ENCODE measurements at places on chromosomes 5 and 9.

DNA sequence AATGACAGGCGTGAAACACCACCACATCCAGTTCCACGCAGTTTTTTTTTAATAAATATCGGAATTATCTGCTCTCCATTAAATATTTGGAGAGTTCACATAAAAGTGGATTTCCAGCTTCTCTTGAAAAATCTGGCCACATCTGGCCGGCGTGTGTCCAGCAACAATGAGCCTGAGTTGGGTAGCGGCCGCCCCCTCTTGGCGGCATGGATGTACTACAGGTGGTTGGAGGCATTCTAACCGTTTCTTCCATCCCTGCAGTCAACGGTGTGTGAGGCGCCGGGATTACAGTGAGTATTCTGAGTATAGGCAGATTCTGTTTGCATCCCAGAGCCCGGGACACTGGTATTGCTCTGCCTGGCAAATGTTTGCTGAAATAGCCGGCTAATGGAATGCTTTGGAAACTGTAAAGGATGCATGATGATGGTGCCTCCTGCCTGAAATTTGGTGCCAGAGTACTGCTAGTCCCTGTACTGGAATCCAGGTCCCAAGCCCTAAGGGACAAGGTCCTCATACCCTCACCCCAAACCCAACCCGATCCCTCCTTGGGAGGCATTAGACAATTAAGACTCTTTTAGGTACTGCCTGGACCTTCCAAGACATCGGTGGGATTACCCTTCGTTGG lies 13.6 kb upstream of the GM2A start:
- DNase-seq = peak; percentile 82

DNA sequence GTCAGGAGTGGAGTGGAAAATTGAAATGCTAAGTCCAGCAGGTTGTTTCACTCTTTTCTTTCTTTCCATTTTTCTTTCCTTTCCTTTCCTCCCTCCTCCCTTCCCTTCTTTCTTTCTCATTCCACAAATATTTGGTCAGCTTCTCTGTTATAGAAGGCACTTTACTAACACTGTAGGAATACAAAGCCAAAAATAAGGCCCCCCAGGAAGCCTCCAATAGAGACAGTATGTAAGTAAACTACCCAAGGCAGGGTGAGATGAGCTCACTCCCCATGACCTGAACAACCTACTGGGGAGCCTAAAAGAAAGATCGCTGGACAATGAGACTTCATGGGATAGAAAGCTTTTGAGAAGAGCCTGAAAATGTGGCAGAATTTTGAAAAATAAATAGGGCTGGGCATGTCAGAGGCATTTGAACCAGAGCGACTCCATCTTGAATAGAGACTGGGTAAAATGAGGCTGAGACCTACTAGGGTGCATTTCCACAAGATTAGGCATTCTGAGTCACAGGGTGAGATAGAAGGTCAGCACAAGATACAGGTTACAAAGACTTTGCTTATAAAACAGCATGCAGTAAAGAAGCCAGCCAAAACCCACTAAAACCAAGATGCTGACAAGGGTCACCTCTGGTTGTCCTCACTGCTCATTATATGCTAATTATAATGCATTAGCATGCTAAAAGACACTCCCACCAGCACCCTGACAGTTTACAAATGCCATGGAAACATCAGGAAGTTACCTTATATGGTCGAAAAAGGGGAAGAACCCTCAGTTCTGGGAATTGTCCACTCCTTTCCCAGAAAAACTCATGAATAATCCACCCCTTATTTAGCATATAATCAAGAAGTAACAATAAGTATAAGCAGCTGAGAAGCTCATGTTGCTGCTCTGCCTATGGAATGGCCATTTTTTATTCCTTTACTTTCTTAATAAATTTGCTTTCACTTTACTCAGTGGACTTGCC lies 158.9 kb upstream of the EGFLAM start:
- no peak for DNase-seq

GRCh38 chr5:1330847-1331831 lies 13.8 kb downstream of the CLPTM1L start:
- peak; percentile 0 for DNase-seq

DNA sequence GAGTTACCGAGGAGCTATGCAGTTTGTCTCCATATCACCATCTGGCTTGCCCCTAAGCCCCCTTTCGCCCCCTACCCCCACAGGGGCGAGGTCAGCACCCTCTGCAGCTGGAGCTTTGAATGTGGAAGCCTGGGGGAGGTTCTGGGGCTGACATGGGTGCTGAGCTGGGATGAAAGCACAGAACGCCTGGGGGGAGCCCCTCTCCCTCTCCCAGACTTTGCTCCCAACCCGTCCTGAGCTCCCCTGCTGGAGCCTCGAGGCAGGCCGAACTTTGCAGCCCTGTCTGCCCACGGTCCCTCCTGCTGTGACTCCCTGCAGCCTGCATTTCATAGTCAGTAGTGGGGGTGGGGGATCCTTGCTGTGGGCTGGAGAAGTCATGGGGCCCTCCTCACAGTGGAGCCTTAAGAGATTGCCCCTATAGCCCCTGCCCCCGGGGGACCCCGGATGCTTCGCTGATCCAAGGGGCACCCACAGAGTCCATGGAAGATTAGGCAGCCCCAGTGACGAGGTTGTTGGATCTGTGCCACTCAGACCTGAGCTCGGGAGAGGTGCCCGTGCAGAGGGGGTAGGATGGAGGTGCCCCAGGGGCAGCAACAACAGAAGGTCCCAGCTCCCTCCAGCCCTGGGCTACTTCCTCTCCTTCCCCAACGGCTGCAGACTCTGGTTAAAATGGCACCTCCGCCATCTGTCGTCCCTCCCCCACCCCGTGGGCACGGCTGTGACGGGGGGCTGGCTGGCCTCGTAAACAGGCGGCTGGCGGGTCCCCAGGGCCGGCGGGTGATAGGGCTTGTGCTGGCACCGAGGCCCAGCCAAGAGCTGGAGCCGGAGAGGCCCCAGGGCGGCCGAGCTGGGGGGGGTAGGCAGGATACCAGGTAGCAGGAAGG lies 162.0 kb downstream of the C9orf50 start:
- peak; percentile 57 for DNase-seq

- DNase-seq = peak; percentile 74
These were observed 89.2 kb downstream of the SEMA4D start for GRCh38 chr9:89408628-89409101.

DNA sequence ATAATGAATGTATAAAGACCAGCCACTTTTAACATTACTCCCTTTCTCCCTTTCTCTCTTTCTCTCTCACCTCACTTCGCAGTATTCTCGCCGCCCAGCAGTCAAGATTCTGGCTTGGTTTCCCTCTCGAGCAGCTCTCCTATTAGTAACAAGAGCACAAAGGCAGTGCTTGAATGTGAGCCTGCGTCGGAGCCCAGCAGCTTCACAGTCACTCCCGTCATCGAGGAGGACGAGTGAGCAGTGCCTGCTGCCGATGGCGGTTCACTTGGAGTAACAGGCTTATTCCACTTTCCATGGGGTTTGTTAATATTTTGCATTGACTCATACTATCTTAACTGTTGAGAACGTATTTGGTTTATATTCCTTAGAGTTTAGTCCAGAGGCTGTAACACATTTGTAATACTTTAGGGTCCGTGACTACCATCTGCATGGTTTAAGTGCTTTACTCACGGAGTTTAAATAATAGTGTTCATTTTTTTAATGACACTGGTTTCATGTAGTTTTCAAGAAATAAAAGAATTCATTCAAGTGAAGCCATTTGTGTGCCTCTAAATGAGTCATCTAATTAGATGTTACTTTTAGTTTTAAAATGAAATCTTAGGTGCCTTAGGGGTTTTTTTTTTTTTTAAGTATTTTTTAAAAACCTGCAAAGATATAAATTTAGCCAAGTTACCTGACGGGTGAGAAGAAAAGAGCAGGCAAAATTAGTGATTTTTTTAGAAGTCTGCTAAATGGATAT lies 8.4 kb upstream of the DMRT3 start:
- DNase-seq = peak; percentile 12

DNA sequence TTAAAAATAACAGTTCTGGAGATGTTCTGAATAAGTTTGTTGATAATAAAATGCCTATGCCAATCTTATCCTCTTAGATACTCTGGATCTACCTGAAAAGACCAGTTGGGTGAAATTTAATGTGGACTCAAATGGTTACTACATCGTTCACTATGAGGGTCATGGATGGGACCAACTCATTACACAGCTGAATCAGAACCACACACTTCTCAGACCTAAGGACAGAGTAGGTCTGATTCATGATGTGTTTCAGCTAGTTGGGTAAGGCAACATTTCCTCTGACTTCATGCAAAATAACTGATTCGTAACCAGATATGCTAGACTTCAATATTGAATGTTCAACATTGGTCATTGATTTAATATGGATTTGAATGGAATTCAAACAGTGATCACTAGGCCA lies 27.0 kb downstream of the ERAP2 start:
- DNase-seq = no peak

DNA sequence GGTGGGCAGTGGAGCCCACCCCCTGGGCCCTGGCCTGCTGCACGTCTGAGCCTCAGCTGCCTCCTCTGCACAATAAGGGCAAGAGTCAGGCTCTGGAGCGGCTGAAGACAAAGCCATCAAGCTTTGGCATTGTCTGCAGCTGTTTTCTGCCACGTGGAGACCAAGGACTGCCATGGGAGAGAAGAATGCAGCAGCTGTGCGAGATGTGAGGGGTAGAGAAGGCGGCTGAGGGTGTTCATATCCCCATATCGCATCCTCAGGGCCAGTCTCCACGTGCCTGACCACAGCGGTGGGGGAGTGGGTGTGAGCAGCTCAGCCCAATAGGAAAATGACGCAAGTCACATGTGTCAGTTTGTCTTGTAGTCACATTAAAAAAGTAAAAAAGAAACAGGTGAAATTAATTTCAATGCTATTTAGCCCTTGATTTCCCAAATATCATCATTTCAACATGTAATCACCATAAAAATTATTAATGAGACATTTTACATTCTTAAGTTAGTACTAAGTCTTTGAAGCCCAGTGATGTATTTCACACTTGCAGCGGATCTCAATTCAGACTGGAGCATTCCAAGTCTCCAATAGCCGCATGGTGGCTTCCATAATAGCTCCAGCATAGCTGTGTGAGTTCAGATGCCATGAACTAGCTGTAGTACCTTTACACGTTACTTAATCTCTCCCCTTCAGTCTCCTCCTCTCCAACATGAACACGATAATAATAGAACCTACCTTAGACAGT lies 6.6 kb downstream of the C1QTNF2 start:
- no peak for DNase-seq

DNA sequence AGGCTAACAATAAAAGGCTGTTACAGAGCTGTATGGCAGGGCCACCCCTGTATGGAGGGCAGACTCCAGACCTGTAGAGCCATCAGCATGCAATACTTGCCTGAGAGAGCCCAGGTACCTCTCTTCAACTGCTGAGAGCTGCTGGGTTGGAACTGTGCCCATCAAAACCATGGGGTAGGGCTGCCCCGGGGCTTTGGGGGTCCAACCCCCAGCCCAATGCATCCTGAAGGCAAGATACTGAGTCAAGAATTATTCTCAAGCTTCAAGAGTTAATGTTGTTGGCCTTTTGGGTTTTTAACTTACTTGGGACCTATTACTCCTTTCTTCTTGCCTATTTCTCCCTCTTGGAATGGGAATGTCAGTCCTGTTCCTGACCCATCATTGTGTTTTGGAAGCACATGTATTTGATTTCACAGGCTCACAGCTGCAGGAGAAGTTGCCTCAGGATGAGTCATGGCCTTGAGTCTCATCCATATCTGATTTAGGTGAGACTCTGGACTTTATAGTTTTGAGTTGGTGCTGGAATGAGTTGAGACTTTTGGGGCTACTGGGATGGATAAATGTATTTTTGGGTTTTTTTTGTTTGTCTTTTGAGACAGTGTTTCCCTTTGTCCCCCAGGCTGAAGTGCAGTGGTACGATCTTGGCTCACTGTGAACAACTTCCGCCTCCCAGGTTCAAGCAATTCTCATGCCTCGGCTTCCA lies 21.0 kb upstream of the CDK7 start:
- DNase-seq = no peak

DNA sequence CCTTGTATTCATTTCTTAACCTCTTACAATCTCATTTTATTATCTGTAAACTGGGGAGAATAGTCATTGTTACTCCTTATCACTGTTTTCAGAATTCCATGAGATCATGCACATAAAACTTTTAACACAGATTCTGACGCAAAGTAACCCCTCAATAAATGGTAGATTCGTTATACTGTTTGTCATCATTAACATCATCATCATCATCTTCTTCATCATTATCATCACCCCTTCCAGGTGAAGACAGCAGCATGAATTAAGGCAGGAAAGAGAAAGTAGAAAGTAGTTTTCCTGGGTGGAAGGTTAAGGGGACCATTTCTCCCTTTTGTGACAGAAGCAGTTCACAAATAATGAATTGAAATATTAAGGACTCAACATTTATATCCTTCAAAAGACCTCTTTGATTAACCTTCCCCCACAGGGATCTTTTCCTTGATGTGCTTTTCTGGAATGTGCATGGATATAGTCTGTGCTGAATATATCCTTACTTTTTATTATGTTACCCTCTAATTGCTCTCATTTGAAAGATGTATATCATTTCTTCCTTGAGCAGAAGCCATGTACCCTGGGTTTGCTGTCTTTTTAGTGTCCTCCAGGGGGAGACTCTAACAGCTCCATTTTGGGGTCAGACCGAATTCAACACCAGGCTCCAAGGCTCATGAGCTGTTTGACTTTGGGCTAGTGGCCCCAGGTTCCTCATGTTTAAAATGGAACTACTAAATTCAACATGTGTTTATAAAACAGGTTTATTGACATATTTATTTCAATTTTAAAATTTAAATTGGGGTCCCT lies 1029.9 kb upstream of the WWC1 start:
- DNase-seq = no peak

GRCh38 chr9:108978205-108978604 lies 35.1 kb downstream of the CTNNAL1 start:
- no peak for DNase-seq

GRCh38 chr5:165894916-165895315 lies 2389.5 kb downstream of the MAT2B start:
- DNase-seq = no peak

GRCh38 chr5:52799983-52800393 lies 12.3 kb downstream of the ITGA1 start:
- DNase-seq = peak; percentile 98

DNA sequence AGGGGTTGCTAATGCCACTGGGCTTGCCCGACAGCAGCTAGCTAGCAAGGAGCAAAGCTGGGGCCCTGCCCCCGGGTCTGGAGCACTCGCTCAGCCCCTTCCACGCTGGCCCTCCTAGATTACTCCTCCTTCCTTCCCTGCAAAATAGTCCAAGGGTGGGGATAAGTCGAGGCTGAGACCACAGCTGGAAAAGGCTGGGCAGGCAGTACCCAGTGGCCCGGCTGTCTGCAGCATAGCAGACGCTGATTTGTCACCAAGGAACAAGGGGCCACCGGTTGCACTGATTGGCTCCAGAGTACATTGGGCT lies 73.9 kb downstream of the ADAMTS2 start:
- no peak for DNase-seq

Data from activated CD4-positive, alpha-beta T cell treated with anti-CD3 and anti-CD28 coated beads for 36 hours (primary cell).